CD8-positive, alpha-beta T cell (primary cell): ENCODE measurements at places on chromosomes 7 and 10.

DNA sequence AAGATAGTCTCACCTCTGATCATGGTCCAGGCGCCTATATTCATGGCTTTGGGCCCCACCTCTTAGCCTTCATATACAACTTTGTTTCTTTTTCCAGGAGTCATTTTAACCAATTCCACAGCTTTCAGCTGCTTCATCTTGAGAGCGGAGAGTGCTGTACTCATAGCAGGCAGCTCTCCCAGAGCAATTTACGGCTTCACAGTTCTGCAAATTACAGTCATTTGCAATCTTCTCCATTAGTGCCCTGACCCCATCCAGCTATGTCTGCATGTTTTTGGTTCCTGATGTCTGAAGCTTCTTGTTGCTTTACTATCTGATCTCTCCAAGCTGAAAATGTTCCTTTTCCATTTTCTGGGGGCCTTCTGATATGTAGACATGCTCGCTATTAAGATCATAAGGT is 18.0 kb upstream of the MEST start:
- no peak for DNase-seq

DNA sequence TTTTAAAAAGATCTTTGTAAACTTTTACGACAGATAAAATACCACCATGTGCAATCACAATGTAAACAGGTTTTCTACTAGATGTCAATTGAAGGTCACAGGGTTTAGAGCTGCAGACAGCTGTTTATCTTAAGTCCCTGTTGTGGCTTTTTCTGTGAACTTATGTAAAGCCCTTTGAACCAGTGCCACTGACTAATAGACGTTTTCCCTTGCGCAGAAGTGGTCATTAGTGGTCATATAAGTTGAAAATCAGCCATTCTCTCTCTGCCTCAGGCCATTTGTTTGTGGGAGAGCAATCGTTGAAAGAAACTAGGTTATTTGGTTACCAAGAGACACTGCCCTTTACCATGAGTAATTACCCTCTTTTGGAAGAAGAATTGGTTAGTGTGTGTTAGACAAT is 23.9 kb downstream of the CACNB2 start:
- DNase-seq, result no peak

DNA sequence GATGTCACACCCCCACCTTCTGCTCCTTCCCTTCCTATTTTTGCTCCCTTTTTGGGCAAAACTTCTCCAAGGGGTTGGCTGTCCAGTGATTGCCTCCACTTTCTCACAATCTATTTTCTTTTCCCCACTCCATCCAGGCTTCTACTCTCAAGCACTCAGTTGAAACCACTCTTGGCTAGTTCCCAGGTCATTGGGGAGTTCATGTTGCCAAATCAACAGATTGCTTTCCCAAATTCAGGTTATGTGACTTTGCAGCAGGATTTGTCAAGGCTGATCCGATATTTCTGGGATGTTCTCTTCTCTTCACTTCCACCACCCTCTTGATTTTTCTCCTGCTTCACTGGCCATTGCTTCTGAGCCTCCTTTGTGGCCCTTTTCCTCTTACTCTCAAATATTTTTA is 258.7 kb upstream of the SLC26A5 start:
- DNase-seq, result no peak

- no peak for DNase-seq
Measured at GRCh38 chr7:100891568-100892247, 2.2 kb upstream of the UFSP1 start.
